ENCODE measurements at places on chromosomes 16 and 17.
A peak's percentile ranks its signal among the peaks of the same experiment; 100 is the strongest.

GRCh38 chr17:2238432-2239169 is 65.0 kb downstream of the SMG6 start:
- peak; percentile 28 for DNase-seq

- no peak for DNase-seq
Observed at GRCh38 chr17:28977659-28978355, 26.5 kb upstream of the PHF12 start.

DNA sequence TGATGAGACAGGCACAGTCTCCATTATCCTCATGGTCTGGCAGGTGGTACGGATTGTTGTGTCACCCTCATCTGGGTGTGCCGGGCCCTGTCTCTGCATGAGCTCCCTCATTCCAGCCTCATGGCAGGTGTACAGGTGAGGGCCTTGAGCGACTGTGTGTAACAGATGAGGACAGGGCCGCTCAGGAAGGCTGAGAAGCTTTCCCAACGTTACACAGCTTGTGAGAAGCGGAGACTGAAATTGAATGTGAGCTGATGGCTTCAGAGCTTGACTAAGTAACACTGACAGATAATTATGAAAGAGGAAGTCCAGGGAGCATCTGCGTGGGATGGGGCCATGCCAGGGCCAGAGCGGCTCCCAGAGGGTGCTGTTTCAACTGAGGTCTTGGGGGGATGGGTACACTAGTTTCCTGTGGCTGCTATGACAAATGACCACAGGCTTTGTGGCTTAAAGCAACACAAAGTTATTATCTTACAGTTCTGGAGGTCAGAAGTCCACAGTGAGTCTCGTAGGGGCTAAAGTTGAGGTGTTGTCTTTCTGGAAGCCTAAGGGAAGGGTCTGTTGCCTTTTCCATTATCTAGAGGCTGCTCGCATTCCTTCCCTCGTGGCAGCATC is 36.7 kb downstream of the CMIP start:
- peak; percentile 28 for DNase-seq

DNA sequence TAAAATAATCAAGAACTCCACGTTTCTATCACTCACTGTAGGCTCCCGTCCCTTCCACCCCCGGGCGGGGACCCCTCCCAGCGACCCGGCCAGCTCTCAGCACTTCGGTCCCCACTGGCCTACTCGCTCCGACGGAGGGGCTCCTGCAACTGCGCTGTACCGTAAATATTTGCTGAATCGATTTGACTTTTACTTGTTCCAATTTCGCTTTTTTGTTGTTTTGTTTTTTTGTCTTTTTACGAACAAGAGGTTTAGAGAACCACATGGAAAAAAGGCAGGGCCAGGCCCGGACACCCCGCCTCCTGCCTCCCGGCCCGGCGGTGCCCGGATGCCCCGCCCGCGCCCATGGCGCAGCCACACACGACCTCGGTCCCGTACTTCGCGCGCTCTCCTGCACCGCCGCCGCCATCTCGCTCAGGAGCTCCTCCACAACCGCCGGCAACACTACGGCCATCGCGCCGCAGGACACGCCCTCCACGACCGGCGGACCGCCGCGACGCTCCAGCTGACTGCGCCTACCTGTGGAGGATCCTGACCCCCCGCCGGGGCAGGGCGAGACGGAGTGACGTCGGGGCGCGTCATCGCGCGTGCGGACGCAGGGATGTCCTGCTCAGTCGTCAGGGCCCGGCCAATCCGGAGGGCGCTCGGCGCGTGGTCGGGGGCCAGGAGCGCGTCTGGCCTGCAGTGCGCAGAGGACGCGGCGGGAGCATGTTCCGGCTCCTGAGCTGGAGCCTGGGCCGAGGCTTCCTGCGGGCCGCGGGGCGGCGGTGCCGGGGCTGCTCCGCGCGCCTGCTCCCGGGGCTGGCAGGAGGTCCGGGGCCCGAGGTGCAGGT is at the start of the genes TTC19 and ZSWIM7:
TSS of gene TTC19 (plus strand) at position 684 of the 833 bp plus-strand sequence. CDS start at position 709, 25 bp downstream.
TSS of gene ZSWIM7 (minus strand) at position 564 of the 833 bp plus-strand sequence. CDS start at position 454, 110 bp downstream.
- DNase-seq = peak; percentile 98

GRCh38 chr16:49857423-49858181 is 1.7 kb upstream of the ZNF423 start:
- peak; percentile 68 for DNase-seq

GRCh38 chr17:27226611-27227230 is 67.2 kb upstream of the WSB1 start:
- no peak for DNase-seq

DNA sequence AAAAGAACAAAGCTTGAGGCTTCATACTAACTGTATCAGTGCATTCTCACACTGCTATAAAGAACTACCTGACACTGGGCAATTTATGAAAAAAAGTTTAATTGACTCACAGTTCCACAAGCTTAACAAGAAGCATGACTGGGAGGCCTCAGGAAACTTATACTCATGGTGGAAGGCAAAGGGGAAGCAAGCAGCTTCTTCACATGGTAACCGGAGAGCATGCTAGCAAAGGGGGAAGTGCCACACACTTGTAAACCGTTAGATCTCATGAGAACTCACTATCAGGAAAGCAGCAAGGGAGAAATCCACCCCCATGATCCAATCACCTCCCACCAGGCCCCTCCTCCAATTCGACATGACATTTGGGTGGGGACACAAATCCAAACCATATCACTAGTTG is 25.3 kb downstream of the CTRB2 start:
- DNase-seq = no peak

DNA sequence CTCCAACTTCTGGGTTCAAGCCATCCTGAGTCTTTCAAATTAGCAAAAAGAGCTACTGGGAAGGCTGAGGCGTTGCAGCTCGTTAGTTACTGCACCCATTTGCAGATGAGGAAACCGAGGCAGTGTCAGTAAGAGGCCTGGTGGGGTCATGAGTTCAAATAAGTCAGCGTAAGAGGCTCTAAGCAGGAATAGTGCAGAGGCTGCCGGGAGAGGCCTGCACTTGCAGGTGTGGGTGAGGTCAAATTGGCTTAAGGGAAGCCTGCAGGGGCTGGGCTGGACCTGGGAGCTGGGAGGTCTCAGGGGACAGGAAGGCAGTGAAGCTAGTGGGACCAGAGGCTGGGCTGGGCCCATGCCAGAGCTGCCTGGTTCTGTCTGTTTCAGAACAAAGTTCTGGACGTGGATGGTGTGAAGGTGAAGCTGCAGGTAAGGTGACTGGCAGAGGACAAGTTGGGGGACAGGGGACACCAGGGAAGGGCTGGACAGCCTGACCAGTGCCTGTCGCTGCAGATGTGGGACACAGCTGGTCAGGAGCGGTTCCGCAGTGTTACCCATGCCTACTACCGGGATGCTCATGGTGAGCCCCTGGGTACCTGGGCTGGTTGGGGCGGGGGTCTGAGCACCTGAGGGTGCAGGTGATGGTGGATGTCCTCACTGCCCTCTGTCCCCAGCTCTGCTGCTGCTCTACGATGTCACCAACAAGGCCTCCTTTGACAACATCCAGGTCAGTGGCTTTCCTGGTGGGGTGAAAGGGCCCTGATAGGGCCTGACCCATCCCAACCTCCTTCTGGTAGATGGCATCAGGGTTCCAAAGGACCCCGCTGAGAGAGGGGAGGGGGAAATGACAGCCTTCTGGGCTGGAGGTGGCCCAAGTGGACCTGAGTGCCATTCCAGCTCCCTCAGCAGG is 3.0 kb downstream of the RAB26 start:
- DNase-seq = no peak

GRCh38 chr17:75899767-75900468 is 3.2 kb upstream of the TRIM65 start:
- no peak for DNase-seq

DNA sequence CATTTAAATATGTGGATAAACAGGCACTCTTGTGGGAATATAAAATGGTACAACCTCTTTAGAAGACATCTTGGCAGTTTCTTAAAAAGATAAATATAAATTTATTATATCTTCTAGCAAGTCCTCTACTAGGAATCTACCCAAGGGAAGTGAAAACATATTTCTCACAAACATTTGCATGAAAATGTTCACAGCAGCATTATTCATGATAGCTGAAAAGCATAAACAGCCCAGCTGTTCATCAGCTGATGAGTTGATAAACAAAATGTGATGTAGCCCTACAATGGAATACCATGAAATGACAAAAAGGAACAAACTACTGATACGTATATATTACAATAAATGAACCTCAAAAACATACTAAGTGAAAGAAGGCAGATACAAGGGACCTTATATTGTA is 12.0 kb downstream of the DGKE start:
- no peak for DNase-seq

DNA sequence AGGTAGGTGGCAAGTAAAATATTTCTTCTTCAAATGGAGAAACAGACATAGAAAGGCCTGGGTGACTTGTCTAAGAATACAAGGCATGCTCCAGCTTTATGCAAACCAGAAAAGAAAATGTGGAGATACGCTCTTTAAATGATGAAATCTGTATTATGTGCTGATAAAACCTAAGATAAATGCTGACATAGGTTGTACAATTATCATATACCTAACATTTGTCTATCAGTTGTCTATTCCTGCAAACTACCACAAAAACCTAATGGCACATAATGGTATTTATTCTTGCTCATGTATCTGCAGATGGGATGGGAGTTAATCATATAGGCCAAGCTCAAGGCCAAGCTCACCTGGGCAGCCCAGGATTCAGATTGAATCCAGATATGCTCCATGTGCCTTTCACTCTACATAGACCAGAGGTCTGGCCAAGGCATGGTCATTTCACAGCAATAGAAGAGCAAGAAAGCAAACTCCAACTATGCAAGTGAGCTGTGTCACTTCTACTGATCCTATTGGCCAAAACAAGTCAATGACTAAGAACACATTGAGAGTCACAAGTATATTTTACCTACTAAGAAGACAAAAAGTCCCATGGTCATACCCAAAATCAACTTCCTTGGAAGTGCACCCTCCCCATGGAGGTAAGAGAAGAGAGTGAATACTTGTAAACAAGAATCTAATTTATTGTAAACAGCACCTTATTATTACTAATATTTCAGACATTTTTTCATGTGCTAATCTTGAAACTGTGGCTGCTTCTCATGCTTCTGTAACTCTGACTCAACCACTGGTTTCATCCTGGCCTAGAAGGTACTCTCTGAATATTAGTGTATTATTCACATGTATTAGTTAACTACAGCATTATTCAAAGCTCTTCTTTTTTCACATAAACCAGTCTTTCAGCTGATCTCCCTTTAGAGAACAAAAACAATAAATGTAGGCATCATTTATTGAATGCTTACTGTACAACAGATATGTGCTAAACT is 270.7 kb upstream of the SOX9 start:
- DNase-seq = no peak

GRCh38 chr17:59848778-59849177 is 44.0 kb downstream of the TUBD1 start:
- DNase-seq = no peak

GRCh38 chr16:57372372-57373116 is at the start of gene CX3CL1:
Gene CX3CL1 (plus strand): TSS chr16:57372490. CDS start chr16:57372569, 79 bp downstream.
- DNase-seq = peak; percentile 77

- no peak for DNase-seq
Observed at GRCh38 chr17:66032082-66032712, 159.7 kb downstream of the CEP112 start.

DNA sequence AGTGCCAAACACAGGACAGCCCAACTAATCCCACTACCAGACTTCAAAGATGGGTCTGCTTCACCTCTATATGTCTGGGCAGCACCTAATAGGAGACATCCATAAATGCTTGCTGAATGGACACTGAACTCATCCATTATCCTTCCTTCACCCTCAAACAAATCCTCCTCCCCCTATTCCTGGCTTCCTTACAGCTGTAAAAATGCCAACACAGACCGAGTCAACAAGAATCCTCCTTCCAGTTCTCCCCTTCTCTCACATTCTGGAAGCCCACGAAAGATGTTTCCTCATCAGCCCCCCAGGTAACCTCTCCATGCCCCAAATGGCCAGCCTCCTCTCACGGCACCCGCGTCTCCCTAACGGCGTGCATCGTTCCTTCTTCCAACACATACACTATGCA is 12.3 kb downstream of the PELP1 start:
- no peak for DNase-seq

- no peak for DNase-seq
Observed at GRCh38 chr17:19935169-19935568, 42.5 kb downstream of the AKAP10 start.

- no peak for DNase-seq
Observed at GRCh38 chr16:457732-458400, 32.4 kb downstream of the RAB11FIP3 start.

DNA sequence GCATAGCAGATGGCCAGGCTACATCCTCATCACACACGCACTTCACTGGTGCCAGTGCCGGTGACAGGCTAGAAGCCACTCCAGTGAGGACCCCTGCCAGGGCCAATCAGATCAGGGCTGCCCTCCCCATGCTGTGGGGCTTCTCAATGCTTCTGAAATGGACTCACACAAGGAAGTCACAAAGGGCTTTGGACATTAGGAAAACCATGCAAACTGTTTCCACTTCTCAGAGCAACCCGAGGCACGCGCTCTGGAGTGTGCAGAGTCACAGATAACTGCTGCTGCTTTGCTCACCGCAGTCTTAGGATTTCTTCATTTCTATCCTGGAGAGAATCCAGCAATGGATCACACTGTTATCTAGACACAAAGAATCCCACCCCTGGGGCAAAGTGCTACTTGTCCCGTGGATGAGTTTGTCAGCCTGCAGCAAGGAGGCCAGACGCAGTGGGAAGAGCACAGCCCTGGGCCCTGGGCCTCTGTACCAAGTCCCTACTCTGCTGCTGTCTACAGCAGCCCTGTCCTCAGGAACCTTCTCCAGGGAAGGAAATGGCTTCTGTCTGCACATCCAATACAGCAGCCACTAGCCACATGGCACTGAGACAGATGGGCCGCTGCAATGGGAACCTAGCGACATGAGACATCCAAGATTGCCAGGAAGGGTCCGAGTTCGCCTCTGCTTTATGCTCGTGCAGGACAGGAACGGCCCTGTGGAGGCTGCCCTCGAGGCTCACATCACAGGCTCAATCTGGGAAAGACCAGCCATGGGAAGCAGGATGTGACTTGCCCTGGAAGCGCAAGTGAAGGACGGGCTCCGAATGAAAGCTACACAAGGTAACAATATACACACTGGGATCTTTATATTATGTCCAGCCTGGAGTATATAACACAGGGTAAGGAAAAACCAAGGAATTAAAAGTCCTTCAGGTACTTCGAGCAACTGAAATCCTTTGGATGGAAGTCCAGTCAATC is 169.3 kb downstream of the ZFHX3 start:
- DNase-seq = peak; percentile 22

DNA sequence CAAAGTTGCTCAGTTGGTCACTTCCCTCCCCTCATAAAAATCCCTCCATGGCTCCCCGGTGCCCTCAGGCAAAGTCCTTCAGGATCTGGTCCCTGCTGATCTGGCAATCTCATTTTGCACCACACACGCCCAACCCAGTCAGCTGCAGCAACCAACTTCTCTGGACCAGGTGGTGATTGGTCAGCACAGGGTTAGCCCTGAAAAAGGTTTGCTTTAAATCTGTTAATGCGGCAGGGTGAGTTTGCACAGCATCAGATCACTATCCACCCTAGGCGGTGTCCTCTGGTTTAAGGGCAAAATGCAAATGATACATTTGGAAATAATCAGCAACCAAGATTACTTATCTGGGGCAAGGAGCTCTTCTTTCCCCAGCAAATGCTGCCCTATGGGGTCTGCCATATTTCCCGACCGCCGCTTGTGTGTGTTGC is 42.9 kb upstream of the TNRC6C start:
- DNase-seq = no peak

DNA sequence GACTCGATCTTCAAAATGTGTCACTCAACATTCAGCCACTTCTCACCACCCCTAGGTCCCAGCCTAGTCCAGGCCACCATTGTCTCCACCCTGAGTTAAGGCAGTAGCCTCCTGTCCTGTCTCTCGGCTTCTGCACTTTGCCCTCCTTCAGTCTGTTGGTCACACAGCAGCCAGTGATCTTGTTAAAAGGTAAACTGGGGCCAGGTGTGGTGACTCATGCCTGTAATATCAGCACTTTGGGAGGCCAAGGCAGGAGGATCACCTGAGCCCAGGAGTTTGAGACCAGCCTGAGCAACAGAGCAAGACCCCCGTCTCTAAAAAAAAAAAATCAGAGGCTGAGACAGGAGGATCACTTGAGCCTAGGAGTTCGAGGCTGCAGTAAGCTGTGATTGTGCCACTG is 25.8 kb downstream of the WWP2 start:
- DNase-seq = no peak

All from AG20443 (cell line).